ENCODE measurements at places on chromosomes 1 and 21.

GRCh38 chr1:4262665-4263064 lies 362.6 kb upstream of the C1orf174 start:
- DNase-seq: no peak

- DNase-seq: no peak
These were observed 23.0 kb upstream of the KANK4 start for GRCh38 chr1:62342270-62342669.

DNA sequence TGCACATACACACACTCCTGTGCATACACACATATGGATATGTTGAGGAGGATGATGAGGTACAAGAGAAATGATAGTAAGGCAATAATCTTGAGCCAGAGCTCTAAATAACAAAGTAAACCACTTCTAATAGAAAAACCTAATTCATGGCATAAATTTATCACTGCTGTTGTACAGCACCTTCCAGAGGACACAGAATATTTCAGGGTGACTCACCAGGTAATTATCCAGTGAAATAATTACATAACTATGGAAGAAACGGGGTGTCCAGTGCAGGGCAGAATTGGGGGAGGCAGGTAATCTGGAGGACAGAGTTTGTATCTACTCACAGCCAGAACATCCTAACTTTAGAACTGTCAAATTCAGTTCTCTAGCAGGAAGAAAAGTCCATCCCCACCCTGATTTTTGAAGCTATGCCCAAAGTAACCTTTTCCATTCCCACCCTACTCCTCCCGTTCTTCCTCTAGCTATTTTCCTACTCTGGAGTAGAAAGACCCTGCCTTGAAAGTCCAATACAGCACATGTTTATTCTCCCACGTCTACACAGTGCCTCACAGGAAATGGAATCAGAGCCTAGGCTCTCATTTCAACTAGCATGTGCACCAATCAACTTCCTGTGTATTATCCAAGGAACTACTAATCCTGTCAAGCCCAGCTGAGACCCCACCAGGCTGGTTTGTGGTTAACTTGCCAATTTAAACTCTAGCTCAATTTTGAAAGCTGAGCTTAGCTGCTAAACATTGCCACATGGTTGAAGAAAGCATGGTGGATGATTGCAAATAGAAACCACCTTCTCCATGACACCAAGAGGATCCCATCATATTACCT lies 96.6 kb downstream of the PTPN14 start:
- DNase-seq: no peak

- DNase-seq: no peak
These were observed 23.4 kb downstream of the CELF3 start for GRCh38 chr1:151693057-151693651.

- DNase-seq: no peak
These were observed 335.0 kb upstream of the GREM2 start for GRCh38 chr1:240946926-240947325.

GRCh38 chr1:101077849-101078248 lies 52.3 kb upstream of the DPH5 start:
- DNase-seq: no peak

DNA sequence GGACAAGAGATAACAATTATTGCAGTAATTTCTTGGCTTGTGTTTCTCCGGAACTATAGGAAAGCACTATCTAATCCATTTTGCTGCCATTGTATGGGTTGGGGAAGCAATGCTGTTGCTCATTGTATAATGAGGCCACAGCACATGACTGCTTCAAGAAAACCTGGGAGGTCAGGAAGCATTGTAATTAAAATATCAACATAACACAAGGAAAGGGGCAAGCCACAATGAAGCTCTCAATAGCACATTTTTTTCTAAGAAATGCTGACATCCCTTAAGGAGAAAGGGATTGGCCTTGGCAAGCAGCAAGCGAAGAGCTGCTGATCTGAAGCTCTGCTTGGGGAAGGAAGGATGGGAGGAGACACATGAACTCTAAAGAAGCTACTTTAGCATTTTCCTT lies 44.0 kb downstream of the PLPP3 start:
- DNase-seq: no peak

DNA sequence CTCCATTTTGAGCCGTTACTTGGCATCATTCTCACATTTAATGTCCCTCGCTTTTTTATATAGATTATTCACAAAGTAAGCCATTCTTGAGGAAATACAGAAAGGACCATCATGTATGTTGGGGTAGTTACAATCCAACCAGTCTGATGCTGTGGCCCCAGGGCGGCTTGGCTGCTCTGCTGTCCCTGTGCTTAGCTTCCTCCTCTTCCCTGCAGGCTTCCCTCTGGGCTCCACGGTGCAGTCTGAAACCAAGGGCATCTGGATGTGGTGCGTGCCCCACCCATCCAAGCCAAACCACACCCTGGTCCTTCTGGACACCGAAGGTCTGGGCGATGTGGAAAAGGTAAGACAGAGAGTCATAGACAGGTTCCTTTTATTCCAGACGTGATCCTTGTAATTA lies 5.5 kb downstream of the GBP6 start:
- no peak for DNase-seq

DNA sequence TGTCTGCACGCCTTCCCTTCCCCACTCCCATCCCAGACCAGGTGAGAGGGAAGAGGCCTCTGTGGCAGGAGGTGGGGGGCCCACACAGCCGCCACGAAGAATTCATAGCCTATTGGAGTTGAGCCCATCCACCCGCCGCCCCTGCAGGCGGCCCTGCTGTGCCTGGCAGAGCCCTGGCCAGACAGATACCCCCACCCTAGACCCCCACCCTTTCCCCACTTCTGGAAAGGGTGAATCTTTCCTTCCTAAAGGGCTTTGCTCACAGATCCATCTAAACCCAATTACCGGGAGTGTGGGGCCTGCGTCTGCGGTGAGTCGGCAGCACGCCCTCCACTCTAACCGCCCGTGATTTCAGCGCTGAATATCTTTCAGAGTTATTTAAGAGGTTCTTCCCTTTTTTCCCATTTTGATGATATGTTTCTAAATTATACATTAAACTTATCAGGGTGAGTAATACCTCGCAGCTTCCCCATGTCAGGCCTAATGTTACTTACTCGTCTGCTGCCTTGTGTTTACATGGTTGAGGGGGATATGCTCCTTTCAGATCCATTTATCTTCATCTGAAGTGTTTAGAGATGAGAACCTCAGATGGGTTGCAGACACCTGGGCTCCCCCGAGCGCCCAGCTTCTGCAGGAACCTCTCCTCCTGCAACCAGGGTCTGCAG lies 183.9 kb upstream of the VAMP3 start:
- DNase-seq: no peak

- DNase-seq: no peak
These were observed 225.4 kb downstream of the TRABD2B start for GRCh38 chr1:47771751-47772150.

DNA sequence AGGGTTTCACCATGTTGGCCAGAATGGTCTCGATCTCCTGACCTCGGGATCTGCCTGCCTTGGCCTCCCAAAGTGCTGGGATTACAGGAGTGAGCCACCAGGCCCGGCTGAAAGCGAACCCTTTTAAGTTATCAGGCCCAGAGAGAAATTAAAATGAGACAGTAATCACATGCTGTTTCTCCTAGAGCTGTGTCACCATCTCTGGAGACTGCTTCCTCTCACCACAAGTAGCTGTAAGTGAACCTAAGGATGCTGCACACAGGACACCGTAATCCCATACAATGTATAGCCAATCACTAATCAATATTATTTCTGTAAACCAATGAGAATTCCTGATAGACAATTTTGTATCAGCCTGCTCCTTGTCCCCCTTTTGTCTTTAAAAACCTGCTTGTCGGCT lies 5.7 kb upstream of the CSTB start:
- DNase-seq: no peak

Data from stimulated activated CD4-positive, alpha-beta T cell treated with anti-CD3 and anti-CD28 coated beads, Interleukin-1b, Interleukin-23, amount 100 ng/mL, for 1 hour (primary cell).